ENCODE measurements at places on chromosomes 3 and 15.

DNA sequence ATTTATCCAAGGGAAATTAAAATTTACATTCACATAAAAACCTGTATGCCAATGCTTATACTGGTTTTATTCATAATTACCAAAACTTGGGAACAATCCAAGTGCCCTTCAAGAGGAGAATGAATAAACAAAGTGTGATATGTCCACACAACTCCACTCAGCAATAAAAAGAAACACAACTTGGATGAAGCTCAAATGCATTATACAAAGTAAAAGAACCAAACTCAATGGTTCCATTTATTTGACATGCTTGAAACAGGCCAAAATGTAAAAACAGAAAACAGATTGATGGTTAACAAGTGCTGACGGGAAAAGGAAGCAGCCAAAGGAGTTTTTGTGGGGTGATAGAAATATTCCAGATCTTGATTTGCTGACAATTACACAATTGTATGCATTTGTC, 23.5 kb downstream of the OCA2 start:
- DNase-seq = no peak

DNA sequence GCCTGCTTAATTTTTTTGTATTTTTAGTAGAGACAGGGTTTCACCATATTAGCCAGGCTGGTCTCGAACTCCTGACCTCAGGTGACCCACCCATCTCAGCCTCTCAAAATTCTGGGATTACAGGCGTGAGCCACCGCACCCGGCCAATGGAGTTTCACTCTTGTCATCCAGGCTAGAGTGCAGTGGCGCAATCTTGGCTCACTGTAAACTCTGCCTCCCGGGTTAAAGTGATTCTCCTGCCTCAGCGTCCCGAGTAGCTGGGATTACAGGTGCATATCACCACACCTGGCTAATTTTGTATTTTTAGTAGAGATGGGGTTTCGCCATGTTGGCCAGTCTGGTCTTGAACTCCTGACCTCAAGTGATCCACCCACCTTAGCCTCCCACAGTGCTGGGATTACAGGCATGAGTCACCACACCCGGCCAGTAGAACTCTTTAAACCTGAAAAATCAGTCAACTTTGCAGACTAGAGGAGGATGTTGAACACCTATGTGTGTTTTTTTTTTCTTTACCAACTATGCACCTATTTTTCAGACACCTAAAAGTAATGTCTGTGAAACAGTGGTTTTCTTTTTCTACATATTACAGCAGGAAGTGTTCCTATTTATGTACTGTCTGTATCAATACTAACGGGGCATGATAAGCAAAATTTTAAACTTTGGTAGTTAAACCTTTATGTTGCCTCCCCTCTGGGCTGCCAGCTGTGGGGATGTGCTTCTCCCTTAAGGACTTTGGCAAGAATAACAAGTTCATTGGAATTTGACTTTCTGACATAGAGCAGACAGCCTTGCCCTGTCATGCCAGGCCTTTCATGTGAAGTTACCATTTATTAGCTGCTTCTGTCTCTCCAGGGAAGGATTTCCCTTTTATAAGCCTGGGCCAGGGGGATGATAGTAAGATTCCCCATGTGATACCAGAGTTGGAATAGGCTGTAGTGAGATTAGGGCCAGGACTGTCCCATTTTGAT, 8.1 kb downstream of the ARIH2 start:
- DNase-seq = peak; percentile 17

DNA sequence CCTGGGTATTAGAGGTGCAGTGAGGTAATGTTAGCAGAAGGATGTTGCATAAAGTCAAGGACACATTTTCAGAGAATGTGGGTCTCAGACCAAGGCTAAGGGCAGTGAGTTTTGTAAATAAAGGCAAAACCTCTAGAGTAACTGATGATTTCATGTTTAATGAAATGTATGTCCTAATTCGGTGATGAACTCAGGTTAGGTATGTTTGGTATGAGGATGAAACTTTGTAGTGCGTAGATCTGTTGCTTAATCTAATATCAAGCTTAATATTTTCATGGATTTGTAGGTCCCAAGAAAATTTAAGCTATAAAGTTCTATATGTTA, 3.6 kb downstream of the USP50 start:
- DNase-seq = peak; percentile 74

GRCh38 chr3:168991803-168992202, 671.7 kb downstream of the MECOM start:
- DNase-seq = no peak

DNA sequence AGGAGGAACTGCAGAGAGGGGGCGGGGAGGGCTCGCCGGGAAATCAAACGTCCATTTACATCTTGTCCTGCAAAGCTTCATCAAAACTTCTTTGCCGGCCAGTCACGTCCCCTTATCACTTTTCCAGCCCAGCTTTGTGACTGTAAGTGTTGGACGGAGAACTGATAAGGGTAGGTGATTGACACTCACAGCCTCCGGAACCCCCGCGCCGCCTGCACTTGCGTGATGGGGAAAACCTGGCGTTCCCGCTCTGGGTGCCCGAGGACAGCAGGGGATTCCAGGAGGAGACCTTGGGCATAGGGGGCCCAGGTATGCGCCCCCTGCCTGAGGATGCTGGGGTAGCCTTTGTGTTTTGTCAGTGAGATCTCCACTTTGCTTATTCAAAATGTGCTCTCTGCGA, 72.8 kb upstream of the ANKRD34C start:
- DNase-seq = no peak

DNA sequence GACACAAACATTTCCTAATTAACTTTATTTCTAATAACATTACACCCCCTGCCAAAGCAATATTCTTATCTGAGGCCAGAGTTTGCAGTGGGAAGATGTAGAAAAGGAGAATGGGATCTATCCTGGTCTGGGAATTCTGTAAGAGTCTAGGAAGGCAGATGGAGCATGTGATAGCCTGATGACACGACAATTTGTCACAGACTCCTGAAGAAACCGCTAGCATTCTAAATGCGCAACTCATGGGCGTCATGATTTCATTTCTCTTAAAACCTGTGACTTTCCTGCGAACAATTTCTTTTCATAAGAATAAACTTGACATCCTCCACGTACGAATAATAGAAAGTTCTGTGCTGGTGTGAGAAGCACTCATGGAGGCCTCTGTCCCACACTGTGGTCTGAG, 72.9 kb upstream of the ATP10A start:
- DNase-seq = peak; percentile 16

DNA sequence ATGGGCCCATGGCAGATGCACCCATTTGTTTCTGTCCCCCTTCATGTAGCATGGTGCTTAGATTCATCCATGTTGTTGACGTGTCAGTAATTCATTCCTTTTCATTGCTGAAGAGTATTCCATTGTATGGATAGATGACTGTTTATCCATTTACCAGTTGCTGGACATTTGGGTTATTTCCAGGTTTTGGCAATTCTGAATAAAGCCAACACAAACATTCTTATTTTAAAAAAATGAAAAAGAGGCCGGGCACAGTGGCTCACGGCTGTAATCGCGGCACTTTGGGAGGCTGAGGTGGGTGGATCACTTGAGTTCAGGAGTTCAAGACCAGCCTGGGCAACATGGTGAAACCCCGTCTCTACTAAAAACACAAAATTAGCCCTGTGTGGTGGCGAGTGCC, 18.7 kb upstream of the TATDN2 start:
- no peak for DNase-seq

DNA sequence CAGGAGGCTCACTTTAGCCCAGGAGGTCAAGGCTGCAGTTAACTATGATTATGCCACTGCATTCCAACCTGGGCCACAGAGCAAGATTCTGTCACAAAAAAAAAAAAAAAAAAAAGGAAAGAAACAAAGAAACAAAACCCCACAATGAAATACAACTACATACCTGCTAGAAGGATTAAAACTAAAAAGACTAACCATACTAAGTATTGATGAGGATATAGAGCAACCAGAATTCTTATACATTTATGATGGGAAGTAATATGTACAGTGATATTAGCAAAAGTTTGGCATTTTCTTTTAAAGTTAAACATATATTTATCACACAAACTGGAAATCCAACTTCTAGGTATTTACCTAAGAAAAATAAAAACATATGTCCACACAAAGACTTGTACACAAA, 40.2 kb upstream of the FOXB1 start:
- DNase-seq = no peak

DNA sequence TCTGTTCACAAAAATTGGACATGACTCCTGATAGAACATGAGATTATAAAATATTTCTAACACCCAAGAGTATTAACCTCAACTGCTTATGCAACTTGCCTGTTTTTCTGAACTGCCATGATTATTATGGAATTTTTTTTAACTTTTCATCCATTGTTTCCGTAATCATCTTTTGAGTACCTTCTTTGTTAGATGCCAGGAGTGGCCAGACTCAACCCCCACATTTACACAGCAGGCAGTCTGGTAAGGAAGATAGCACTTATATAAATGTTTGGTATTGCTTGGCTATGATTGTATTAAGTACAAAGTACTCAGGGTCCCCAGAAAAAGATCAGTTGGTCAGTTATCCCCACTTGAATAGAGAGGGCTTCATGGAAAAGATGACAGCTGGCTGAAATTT, 74.3 kb downstream of the CRYBG3 start:
- no peak for DNase-seq

DNA sequence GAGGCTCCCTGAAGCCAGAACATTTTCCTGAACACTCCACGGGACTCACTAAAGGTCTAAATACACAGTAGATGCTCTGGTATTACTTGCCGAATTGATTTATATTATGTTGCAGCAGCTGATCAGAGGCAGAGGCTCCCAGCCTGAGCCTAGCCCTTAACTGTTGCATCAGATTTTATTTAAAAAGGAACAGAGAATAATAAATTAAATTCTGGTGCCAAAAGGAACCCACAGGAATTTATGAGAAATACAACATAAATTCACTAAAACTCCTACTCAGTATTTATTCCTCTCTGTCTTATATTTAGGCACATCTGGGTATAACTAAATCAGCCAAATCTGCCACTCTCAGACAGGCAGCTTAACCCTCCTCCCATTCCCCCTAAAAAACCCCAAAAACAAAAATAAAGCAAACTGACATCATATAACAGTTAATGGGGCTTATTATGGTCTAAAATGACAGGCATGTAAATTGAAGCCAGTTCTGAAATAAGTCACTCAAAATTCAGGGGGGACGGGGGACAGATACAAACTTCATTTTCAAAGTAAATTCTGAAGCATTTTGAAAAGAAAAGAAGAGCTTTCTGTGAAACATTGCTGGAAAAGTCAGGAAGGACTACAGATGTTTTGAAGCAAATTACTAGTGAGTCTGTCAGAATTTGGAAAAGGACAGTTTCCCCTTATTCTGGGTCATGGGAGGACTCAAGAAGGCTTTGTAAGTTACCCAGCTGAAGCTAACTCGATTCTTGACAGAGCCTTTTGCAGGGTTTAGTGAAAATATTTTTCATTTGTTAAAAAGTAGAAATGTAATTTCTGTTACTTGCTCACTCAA, 53.8 kb upstream of the CORO2B start:
- peak; percentile 96 for DNase-seq

DNA sequence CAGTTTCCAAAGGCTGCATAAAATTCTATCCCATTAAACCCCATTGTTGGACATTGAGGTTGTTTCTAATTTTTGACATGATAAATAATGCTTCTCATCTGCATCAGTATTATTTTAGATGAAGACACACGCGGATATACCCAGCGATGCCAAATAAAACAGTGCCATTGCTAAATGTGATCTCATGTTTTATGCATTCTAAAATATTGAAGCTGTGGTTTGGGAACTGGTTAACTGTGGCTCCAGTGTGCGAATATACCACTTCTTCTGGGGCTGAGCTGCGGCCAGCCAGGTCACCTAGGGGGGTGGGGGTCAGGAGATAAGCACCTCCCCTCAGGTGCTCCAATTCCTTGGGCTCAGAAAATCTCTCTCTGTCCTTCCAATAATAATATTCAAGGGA, 230.0 kb downstream of the ADAMTS9 start:
- DNase-seq = no peak

- peak; percentile 26 for DNase-seq
These were observed 16.9 kb upstream of the C15orf61 start for GRCh38 chr15:67504056-67504455.

DNA sequence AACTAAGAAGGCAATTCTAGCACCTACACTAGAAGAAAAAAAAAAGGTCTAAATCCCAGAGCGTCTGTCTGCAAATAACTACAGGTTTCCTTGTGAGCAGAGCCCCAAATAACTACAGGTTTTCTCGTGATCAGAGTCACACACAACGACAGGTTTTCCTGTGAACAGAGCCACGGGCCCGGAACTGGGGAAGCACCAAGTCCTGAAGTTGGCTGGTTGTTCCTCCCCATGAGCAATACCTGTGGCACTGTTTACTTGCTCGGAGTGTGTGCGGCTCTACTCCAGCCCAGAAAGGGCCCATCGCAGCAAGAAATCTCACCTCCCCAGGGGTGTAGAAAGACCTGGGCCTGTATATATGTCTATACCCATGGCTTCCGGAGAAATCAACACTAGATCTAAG, 644 bp upstream of the MASP1 start:
- DNase-seq = peak; percentile 37

DNA sequence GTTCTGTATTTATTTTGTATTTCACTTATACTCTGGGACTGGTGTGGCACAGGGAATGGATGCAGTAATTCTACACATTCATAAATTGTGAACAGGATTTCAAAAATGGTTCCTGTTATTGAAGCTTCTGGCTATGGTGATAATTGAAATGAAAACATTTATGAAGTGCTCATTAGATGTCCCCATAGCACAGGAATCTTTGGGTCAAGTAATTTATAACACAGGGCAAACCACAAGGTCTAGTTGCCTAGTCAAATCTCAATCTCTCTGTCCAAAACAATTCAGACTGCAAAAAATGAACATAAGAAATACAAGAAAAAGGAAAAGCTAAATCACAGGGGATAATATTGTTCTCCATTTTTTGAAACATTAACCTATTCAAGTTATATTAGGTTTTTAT, 117.5 kb upstream of the PTPRG start:
- DNase-seq = no peak

GRCh38 chr15:63809452-63809851, 24.3 kb downstream of the HERC1 start:
- DNase-seq = no peak

GRCh38 chr15:25774871-25775270, 88.3 kb downstream of the ATP10A start:
- DNase-seq = no peak

GRCh38 chr3:157912514-157913451, 193.4 kb downstream of the SHOX2 start:
- DNase-seq = peak; percentile 4

DNA sequence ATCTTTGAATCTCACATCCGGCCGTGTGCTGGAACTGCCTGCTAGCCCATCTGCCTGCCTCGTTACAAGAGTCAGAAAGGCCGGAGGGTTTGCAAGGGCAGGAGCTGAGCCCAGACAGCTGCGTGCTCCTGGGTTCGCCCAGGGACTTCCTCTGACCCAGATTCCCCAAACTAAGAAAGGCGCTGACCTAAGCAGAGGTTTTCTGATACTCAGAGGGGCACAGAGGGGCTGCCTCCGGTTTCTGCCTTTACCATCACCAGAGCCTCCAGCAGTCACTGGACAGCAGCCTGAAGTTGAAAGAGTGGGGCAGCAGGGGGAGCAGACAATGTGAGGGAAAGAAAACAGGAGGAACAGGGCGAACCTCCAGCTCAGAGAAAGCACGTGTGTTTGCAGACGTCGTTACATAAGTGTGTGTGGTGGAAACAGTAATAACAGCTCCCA, 33.4 kb upstream of the RAD18 start:
- peak; percentile 68 for DNase-seq
